T1000 (cell line): ENCODE measurements at places on chromosomes 2 and 18.

GRCh38 chr2:176170602-176171305, 13.6 kb downstream of the HOXD3 start:
- no peak for DNase-seq

GRCh38 chr18:52403291-52404021, 63.5 kb downstream of the DCC start:
- DNase-seq = no peak

DNA sequence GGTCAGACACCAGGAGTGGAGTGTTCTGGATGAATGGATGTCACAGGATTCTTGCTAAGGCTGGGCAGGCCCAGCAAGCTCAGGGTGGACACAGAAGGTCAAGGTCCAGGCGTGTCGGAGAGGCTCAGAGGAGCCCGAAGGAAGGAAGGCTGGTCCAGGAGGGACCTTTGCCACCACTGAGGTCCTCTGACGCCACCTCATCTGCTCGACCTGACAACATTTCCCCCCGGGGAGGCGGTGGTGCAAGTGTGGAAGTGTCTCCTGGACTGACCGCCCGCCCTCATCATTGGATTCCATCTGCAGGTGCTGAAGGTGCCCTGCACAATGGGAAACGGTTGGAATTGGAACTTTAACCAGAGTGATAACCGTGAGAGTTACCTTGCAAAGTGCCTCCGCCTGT, 124.6 kb downstream of the RTP5 start:
- no peak for DNase-seq

DNA sequence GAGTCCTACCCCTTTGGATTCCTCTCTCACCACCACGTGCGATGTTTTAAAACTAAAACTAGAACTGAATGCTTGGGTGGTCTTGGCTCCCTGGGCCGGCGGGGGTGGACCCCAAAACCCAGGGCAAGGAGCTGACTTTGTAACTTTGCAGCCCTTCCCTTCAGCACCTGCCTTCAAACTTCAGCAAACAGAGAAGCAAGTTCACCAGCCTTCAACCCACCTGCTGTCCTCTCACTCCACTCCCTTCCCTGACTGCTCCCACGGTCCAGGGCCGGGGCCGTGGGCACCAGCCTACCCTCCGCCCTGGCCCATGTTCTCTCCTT, 54.5 kb downstream of the COL6A3 start:
- DNase-seq = no peak

- no peak for DNase-seq
Observed at GRCh38 chr2:151827564-151828142, 568 bp downstream of the ARL5A start.

GRCh38 chr2:98498703-98499440, 54.2 kb downstream of the INPP4A start:
- no peak for DNase-seq

DNA sequence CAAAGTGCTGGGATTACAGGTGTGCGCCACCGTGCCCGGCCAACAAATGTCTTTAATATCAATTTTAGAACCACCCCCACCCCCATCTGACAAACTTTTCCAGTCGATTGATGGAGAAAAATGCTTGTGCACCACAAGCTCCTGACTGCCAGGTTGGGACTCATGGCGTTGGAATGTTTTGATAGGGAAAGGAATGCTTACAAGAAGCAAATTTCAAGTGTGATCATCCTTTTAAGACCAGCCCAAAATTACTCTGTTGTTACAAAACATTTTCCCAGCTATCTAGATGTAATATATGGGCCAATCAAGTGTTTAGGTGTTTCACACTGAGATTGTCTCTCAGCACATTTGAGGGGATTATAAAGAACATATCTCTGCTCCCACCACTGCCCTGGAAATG, 45.2 kb downstream of the UBXN4 start:
- peak; percentile 8 for DNase-seq

GRCh38 chr2:236117861-236118269, 50.3 kb downstream of the GBX2 start:
- no peak for DNase-seq

- DNase-seq = no peak
Observed at GRCh38 chr2:28895189-28895893, 874 bp downstream of the WDR43 start.

DNA sequence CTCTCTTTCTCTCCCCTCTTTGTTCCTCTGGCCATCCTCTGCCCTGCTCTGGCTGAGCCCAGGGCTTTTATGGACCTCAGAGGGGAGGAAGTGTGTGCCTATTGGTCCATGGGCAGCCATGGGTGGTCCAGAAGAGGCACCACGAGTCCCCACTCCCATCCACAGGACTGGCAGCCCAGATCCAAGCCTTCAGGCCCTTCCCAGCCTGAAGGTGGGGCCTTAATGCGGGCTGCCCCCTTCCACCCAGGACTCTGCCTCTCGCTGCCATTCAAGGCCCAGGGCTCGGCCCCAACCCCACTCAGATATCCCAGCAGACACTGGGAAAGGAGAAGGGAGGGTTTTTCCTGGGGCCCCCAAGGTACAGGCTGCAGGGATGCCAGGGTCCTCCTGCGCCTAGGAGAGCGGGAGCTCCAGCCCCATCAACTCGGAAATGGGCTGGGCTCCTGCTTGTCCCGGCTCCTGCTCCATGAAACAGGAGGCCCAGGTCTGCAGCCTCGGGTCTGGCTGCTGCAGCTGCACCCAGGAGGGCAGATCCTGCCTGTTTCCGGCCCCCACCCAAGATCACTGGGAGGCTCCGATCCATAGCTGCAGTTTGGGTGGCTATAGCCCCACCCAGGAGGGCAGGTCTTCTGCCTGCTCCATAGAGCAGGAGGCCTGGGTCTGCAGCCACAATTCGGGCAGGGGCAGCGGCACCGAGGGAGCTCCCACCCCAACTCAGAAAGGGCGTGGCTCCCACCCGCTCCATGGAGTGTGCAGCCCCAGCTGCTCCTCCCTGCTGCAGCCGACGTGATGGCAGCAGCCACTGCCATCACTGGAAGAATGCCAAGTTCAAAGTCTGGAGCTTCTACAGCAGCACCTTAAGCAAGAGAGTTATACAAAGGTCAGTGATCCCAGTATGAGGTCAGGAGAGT, 116.6 kb upstream of the RBBP8 start:
- no peak for DNase-seq

DNA sequence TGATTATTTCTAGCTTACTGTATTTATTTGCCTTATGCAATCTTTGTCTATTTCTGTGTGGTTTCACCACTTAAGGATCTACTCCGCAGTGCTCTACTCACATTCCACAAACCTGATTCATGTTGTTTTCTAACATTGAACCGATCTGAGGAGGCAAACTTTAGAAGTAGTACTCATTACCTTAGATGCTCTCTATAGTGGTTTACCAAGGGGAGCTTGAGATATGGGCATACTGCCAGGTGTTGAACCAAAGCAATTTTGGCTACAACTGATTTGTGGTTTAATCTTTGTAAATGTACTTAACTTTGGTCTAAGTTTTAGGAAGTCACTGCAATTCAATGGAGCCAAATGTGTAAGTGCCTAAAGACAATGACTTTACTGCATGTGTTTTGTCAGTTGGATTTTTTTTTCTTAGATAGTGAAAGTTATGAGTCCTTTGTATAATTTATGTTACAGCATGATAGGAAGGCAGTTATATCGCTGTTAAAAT, 50.1 kb downstream of the MAP2 start:
- DNase-seq = peak; percentile 10

DNA sequence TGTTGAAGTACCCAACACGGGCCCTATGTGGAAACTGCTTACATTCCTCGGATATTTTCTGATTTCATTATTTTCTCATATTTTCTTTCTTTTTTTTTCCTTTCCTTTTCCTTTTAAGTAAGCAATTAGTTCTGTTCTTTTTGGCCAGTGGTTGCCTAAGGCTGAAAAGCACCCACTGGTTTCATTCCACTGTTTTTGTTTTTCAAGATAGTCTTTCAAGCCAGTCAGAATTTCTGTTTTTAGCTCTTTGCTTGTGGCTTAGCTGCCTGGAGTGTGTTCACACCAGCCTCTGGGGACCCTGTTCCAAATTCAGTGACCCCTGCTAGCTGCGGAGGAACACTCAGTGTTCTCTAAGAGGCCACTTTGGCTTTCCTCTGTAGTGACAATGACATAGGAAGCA, 73.6 kb downstream of the NRP2 start:
- DNase-seq = no peak

GRCh38 chr2:150531591-150531990, 44.1 kb upstream of the RND3 start:
- no peak for DNase-seq

DNA sequence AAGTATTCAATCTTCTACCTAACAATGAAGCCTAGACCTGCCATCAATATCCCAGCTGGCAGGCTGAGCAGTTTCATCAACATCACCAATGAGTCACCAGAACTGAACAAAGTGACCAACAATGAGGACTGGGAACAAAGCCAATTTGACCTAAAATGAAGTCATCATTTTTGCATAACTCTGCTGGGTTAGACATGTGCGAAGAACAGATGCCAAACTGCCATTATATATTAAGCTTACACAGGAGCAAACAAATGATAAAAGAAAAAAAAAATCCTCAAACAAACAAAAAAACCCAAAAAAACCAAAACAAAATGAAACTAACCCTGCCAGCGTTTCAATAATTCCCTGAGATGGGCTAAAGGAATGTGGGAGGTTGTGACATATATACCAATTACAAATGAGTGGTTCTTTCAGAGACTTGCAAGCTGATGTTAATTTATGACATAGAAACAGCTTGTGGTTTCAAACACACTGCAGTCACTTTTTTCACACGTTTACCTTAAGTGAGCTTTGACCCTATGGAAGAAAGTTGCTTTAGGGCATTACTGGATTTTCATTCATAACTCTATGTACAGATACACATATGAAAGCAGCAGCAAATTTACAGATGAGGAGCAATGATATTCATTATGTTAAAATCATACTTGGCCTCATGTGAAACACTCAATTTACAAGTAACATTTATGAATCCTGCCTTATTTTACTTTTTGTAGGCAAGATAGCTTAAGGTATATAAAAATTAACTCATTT, 56.9 kb upstream of the CCDC141 start:
- DNase-seq = peak; percentile 51

DNA sequence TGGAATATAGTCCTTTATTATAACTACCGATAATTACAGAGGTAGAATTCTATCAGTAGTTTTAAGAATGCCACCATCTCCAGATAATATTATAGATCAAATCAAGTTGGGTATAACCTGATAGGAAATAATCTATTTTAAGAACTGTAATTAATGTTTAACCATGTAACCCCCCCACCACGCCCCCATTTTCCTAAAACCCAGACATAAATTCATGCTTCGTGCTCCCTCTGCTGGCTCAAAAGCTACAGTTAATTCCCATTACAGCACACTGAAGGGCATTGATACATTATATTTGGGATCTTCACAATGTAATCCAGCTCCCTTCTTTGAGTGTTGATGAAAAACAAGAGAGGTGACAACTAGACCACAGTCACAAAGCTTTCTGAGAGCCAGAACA, 228.0 kb upstream of the SMAD7 start:
- DNase-seq = no peak

- no peak for DNase-seq
Observed at GRCh38 chr2:71695235-71696120, 242.1 kb downstream of the DYSF start.

DNA sequence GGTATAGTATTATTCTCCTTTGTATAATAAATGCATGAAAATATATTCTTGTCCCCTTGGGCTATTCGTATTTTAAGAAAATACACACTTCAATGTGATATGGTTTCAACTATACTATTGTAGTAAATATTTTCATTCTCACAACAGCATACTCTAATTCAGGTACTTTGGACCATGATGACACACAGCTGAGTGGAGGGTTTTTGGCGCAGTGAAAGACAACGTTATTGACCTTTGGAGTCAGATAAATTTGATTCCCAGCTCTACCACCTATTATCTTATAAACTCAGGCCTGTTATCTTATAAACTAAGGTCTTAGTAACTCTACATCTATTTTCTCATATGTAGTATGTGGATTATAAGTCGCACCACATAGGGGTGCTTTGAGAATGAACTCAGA, 895.9 kb upstream of the DDX18 start:
- DNase-seq = no peak

DNA sequence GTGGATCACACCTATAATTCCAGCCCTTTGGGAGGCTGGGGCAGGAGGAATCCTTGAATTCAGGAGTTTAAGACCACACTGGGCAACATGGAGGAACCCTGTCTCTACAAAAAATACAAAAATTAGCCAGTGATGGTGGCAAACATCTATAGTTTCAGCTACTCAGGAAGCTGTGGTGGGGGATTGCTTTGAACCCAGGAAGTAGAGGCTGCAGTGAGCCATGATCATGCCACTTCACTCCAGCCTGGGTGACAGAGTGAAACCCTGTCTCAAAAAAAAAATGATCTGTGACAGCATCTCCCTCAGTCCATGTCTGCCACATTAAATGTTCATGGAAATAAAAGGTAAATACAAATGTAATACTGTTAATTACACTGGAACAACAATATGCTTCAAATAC, 121.4 kb upstream of the COL5A2 start:
- DNase-seq = no peak

DNA sequence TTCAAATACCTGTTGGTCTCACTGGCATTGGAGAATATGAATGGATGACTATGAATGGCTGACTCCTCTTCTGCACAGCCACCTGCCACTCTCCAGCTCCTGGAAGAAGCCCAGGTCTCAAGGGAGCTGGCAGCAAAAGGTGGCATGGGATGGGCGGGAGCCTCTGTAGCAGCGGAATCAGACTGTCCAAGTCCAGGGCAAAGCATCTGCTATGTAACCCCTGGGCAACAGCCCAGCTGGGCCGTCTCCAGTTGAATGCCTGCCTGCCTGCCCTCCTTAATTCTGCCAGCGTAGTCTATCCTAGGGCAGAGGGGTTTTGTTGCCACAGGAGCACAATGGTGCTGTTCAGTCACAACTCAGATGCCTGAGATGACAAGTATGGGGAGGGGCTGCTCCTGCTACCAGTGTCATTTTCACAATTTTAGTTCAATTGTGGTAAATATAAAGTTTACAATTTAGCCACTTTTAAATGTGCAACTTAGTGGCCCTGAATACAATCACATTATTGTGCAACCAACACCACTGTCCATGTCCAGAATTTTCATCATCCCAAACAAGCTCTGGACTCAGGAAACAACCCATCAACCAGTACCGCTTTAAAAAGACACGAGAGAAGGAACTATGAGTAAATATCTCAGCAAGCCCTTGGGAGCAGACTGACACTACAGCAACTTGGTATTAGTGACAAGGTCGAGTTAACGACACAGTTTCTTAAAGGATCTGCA, 115.2 kb downstream of the MYO5B start:
- no peak for DNase-seq

- DNase-seq = no peak
Observed at GRCh38 chr2:95041060-95041823, 15.7 kb downstream of the MAL start.

DNA sequence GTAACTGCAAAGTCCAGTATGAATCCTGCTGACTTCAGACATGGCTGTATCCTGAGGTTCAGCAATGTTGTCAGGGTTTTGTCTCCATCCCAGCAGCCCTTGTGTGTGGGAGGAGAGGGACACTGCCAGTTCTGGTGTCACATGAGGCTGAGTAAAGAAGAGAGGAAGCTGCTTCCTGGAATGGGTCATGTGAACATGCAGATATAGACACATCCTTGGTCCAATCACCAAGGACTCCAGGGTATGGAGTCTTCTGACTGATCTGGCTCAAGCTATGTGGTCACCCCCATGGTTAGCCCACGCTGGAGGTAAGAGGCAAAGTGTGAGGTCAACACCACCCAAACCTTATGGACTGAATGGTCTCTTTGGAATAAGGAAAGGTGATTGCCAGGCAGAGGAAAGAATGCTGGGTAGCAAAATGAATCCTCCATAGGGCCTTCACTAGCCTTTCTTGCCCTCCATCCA, 134.4 kb upstream of the SLC1A4 start:
- DNase-seq = no peak

- no peak for DNase-seq
Observed at GRCh38 chr2:85787981-85788340, 34.2 kb downstream of the ATOH8 start.
